ENCODE measurements at places on chromosomes 12 and 14. TPM values are rescaled to one million over a fixed set of nuclear protein-coding genes. Genes with fewer than 3 reads are reported as not detected.

DNA sequence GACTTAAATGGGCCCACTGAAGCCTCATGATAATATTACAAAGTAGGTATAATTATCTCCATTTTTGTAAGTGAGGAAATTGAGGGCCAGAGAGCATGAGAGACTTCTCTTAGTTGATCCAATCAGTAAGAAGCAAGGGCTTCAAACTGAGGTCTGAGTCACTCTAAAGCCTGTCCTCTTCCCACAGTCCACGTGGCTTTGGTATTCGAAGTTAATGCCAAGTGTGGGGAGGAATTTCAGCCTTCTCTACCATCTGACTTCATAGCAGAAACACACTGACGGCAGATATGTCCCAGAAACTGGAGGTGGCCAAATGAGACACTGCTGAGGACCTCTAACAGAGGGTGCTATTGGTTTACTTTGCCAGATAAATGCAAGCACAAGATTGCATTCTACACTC, 114.4 kb upstream of the OVCH1 start:
- peak; percentile 14 for DNase-seq

Gene BAZ1A
- 9.4 TPM for total RNA-seq

Gene ASPG
- not detected for total RNA-seq

Gene PTGDR
- total RNA-seq = not detected

DNA sequence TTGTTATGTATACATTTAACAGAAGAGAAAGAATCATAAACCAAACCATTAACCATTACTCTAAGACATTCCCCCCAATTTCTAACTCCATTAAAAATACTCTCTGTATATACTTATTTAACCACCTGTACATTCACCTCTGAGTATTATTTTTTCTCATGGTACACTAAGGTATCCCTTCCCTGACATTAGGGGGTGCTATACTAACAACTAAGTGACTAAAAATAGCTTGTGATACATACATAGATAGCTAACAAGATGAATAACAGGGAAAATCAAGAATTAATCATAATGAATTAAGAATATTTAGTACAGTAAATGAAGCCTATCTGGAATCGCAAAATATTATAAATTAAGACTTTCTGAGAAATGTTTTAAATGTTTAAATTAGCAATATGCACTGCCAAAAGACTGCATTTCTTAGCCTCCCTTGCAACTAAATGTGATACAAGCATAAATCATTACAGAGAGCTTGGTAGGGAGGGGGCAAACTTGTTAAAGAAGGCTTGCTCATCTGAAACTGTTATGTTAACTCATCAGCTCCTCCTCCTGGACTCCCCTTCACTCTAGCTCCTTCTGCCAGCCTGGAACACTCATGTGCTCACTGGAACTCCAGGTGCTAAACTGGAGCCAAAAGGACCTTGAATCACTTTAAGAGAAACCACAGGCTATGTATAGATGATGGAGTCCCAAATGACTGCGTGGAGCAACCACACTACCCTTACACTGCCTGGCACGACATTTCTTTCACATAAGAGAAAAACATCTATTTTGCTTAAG, 14.9 kb downstream of the C2CD5 start:
- peak; percentile 64 for DNase-seq

All from HT-29 (cell line).